ENCODE measurements at places on chromosomes 7 and 10.

DNA sequence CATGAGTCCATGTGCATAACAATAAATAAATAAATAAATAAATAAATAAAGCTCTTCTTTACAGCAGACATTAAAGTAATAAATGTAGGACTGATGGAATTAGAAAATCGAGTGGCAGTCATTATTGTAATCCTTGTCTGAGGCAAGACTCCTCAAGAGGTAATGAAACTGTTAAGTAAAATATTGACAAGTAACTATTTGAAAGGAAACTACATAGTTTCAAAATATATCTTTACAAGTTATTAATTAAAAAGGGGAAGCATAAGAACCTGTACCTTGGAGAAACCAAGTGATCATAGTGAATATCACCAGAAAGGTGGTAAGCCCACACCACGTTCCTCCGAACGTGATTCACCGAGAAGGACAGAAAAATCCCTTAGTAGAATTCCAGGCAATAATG lies 285.6 kb upstream of the SORCS1 start:
- no peak for DNase-seq

- no peak for DNase-seq
Measured at GRCh38 chr7:99260395-99260794, 12.2 kb upstream of the MYH16 start.

DNA sequence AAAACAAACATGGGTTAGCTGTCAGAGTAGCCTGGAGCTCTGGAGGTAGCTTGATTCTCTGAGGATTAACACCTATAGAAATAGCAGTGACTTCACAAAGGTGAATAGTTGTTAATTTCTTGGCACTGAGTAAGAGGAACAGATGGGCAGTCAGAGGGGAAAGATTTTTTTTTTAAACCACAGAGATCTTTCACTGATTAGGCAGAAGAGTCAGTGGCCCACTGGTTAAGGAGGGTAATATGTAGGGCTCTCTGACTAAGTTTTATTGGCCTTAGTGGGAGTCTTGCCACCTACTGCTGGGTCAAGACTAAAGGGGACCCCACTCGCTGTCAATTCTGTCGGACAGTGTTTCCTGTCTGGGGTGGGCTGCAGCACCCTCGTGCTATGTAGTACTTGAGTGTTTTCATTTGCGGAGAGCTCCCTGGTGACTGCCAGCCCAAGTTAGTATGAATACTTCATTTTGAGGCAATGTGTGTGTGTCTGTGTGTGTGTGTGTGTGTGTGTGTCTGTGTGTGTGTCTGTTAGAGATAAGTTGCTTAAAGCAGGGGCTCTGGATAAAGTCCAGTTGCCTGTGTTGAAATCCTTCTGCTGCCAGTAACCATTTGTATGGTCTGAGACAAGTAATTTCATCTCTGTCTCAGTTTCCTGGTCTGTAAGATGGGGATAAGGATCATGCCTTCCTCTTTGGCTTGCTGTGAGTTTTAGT lies 145.2 kb downstream of the ARID5B start:
- no peak for DNase-seq

GRCh38 chr10:90779548-90779947 lies 78.3 kb downstream of the HTR7 start:
- no peak for DNase-seq

GRCh38 chr10:100447663-100448062 lies 15.1 kb upstream of the WNT8B start:
- DNase-seq, result no peak
